ENCODE measurements at places on chromosomes 16 and 17.
A peak's percentile ranks its signal among the peaks of the same experiment; 100 is the strongest.

- DNase-seq, result no peak
Measured at GRCh38 chr16:2333231-2333630, 7.3 kb downstream of the ABCA3 start.

GRCh38 chr17:68398691-68399637 is 58.3 kb downstream of the WIPI1 start:
- peak; percentile 90 for DNase-seq

DNA sequence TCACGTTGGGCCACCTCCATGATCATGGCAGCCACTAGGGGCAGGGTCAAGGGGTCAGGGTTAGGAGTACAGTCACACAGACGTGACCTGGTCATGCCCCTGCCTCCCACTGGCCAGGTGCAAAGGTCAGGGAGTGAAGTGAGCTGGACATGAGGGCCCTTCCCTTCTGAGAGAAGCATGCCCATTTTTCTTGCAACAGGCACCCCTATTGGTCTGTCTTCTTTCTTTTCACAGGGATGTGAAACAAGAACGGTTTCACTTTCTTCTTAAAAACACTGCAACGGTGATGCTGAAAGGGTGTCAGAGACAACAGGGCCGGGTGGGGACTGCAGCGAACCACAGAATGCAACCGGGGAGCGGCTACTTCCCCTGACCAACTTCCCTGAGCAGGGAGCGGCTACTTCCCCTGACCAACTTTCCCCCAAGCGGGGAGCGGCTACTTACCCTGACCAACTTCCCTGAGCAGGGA is 52.1 kb upstream of the DOC2B start:
- DNase-seq, result no peak

DNA sequence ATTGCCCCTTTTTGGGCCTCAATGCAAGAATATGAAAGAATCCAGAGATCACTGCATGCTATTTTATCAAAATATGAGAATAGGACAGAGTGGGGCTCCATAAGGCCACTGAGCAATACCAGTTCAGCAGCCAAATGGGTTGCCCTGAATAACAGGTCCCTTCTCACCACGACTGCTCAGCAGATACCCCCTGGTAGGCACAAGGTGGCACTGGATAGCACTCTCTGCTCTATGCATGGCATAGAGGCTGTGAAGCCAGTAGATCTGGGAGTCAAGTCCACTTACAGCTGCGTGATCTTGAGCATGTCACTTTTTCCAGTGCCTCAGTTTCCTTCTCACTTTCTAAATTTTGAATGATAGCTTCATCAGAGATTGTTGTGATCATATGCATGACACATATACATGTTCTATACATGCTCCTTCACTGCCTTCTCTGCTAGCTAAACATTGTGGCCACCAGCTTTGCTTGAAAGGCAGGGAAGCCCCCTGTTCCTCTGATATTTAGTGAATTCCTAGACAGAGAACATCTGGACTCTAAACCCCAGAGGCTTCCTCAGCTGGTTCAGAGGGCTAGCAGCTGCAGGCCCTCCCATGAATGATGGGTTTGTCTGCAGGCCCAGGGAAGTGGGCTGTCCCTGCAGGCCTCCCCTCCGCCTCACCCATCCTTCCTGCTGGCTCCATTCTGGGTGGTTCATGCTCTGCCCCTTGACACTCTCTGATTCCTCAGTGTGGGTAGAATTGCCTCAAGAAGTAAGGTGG is 84.9 kb upstream of the ASIC2 start:
- no peak for DNase-seq

DNA sequence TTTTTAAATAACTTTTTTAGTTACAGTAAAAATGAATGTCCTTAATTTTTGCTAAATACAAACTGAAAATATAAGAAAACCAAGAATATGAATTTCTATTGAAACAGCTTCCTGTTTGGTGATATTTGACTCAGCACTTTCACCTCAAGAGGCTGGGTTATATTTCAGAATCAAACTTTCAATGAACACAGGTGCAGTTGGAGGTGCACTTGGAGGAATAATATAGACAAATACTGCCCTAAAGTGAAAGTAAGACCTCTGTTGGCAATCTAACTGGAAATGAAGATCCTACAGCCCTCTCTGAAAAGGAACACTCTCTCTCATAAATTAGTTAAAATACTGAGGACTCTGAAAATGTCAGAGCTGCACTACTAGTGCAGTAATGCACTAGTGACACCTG is 106.2 kb downstream of the BRIP1 start:
- DNase-seq, result no peak

DNA sequence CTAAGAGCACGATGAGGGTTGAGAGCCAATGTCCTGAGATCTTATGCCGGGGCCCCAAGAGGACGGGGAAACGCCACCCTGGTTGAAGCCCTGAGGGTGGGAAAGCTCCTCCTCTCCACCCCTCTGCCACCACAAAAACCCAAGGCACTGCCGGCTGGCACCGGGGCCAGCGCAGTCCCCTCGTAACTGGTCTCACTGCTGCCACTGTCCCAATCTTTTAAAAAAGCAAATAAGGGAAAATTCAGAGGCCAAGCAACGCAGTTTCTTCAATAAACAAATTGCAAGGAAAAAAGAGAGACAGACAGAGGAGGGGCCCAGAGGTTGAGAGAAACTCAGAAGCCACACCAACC is 6.7 kb downstream of the GRIN2C start:
- DNase-seq, result no peak

DNA sequence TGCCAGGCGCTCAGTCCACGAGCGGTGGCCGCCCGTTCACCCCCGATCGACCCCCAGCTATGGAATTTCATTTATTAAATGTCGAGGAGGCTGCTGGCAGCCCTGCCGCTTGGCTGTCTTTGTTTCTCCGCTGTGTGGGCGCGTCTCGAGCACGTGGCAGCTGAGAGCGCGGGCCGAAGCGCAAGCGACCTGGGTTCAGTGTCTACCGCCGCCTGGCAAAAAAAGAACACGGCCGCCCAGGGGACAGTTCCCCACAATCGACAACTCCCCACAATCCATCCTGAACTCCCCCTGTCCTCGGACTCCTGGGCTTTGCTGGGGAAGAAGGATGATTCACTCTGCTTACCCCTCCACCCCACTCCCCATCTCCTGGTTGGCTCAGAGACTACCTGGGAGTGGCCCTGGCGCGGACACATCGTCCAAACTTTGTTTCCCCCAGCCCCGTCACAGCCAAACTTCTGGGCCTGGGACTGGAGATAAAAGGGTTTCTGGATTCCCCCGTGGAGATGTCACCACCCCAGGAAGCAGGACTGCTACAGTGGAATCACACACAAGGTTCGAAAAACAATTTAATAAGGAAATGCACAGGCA is 1.7 kb upstream of the ANKRD13B start:
- no peak for DNase-seq

Data from foreskin fibroblast (primary cell).